ENCODE measurements at places on chromosomes 11 and 22.

DNA sequence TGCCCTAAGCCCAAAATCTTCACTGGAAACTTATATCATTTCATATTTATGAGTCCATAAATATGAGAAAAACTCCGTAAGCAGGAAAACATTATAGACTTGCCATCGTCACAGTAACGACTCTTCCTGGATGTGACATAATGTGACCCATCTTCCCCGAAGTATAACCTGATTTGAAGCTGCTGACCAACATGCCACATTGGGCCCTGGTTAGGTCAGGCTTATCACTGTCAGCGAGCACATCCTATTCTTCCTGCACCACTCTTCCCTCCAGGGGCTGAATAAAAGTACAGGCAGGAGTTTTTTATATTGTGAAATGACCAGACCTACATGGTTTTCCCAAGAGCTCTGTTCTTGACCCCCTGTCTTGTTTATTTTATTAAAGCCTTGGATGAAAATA is 12.1 kb upstream of the BLID start:
- DNase-seq, result no peak
- no peak overlapping the region for H3K27ac ChIP-seq
- peaks cover 3% of the 10 kb centered on the region for H3K27me3 ChIP-seq
- no peaks in the 10 kb centered on the region for H3K4me1 ChIP-seq
- no peak overlapping the region for H3K4me3 ChIP-seq

DNA sequence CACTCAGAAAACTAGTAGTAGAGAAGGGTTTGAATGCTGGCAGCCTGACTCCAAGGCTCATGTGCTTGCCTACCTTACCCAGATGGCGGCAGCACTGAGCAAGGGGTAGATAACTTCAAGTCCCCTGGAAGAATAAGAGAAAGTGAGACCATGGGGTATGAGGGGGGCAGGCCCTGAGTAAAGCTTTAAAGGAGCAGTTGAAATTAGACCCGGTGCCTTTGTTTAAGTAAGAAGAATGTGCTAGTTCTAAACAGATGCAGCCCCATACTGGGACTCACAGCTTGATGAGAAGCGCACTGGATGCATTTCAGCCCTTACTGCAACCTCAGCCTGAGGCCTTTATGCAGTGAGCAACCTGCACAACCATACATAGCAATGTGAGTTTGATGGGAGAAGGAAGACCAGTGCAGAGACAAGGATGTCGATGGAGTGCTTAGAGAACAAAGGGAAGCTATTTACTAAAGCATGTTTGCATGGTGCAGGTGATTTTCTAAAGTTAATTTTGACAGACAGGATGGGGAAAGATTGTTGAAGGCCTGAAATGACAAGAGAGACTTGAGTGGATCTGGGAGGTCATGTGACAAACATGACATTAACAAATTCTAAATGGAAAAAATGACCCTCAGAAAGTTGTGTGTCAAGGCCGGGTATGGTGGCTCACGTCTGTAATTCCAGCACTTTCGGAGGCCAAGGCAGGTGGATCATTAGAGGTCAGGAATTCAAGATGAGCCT is 27.1 kb upstream of the TMA7B start:
- peak overlapping the region; percentile 7 for H3K27ac ChIP-seq
- H3K27me3 ChIP-seq, result peaks cover 3% of the 10 kb centered on the region
- H3K4me3 ChIP-seq, result no peak overlapping the region
- no peaks in the 10 kb centered on the region for H3K36me3 ChIP-seq
- peaks cover 54% of the 10 kb centered on the region for H3K4me1 ChIP-seq

DNA sequence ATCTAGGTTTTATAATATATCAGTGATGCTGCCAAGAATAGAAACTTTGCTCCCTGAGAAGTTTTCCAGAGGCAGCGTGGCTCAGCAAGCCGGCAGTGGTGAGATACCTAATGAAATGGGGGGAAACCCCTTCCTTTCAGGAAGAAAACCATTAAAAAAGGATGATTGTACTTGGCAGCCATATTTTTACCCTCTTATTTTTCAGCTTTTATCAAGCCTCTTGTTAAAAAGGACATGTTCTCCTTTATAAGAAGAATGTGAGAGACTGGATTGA is 9.0 kb upstream of the ME3 start:
- H3K27ac ChIP-seq, result peak overlapping the region; percentile 22
- no peak overlapping the region for H3K4me3 ChIP-seq
- H3K4me1 ChIP-seq, result peaks cover 27% of the 10 kb centered on the region
- no peaks in the 10 kb centered on the region for H3K36me3 ChIP-seq
- peaks cover 5% of the 10 kb centered on the region for H3K27me3 ChIP-seq

DNA sequence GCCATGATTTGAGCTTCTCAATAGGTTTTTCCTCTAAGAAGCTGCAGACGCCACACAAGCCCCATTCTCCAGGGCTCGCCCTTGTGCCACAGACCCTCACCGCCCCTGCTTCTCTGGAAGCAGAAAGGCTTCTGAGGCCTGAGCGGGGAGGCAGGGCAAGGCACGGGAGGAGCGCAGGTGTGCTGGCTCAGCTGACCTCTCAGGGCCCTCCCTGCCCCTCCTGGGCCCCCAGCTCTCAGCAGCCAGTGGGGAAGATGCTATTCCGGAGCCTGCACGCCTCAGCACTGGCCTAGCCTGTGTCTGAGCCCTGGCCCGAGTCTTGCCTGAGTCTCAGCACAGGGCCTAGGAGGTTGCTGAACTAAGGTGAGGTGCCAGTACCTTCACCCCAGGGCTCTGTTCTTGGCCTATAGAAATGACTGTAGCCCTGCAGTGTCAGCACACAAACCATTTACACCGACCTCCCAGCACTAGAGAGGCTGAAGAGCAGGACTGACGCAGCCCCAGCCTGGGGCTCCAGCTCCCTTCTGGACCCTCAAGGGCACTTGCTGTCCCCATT is 47.1 kb upstream of the LMO1 start:
- H3K4me3 ChIP-seq, result no peak overlapping the region
- peak overlapping the region; percentile 37 for H3K27ac ChIP-seq
- peaks cover 16% of the 10 kb centered on the region for H3K4me1 ChIP-seq
- no peaks in the 10 kb centered on the region for H3K36me3 ChIP-seq
- no peak for DNase-seq
- H3K27me3 ChIP-seq, result peaks cover 18% of the 10 kb centered on the region

DNA sequence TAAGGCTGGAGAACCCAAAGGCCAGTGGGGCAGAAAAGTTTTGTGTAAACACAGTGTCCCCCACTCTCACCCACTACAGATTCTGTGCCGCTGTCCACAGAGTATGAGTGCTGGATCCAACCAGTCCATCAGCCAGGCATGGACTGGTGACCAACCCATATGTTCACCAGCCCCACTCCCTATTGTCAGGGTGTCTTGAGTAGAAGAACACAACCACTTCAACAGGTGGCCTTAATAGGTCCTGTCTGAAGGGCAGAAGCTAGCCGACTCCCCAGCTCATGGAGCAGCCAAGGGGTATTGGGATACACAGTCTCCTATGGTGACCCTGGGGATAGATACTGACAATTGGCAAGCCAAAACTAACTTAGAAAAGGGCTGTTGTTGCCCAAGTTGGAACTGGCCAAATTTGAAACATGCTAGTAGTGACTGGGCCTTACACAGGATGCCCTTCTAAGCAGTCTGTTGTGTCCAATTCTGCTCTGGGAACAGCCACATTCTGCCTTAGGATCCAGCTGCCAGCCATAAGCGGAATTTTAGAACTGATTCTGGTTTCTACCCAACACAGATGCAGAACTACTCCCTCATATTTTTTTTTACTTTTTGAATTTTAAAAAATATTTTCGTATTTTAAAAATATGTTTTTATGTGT is 19.8 kb upstream of the PGM2L1 start:
- no peak overlapping the region for H3K27ac ChIP-seq
- DNase-seq, result peak; percentile 5

GRCh38 chr11:95426823-95427462 is 195.9 kb upstream of the SESN3 start:
- no peaks in the 10 kb centered on the region for H3K36me3 ChIP-seq
- H3K4me3 ChIP-seq, result no peak overlapping the region
- no peaks in the 10 kb centered on the region for H3K4me1 ChIP-seq
- no peaks in the 10 kb centered on the region for H3K27me3 ChIP-seq

DNA sequence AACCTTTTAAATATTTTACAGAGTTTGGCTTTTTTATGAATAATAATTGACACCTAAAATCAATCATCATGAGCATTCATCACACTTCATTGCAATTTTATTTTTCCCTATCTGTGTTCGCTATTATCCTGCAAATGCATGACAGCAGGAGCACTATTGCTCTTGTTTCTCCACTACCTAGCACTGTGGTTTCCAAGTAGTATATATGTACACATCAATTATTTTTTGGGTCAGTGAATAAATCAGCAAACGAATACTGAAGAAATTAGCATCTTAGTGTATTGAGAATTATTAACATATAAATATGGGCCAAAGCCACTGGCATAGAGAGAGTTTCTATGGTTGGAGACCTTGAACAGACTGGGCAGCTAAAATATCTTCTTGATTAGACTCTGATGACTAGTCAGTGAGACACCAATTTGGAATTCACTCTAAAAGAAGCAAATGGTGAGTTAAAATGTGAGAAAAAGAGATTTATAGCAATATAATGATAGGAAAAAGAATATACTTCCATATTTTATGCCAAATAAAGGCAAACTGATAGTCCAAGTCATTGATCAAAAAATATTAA is 731.1 kb upstream of the LUZP2 start:
- H3K27ac ChIP-seq, result no peak overlapping the region
- H3K4me1 ChIP-seq, result no peaks in the 10 kb centered on the region
- no peak for DNase-seq
- no peak overlapping the region for H3K4me3 ChIP-seq

- H3K4me3 ChIP-seq, result peak overlapping the region; percentile 95
- peaks cover 49% of the 10 kb centered on the region for H3K36me3 ChIP-seq
- peak overlapping the region; percentile 97 for H3K27ac ChIP-seq
- DNase-seq, result peak; percentile 96
- H3K27me3 ChIP-seq, result peaks cover 8% of the 10 kb centered on the region
- H3K4me1 ChIP-seq, result peaks cover 67% of the 10 kb centered on the region
These were observed 389 bp upstream of the HSPA8 start for GRCh38 chr11:123062158-123062891.

- H3K27me3 ChIP-seq, result no peaks in the 10 kb centered on the region
- no peaks in the 10 kb centered on the region for H3K36me3 ChIP-seq
- no peak overlapping the region for H3K27ac ChIP-seq
- H3K4me1 ChIP-seq, result no peaks in the 10 kb centered on the region
These were observed 803.2 kb upstream of the CCDC90B start for GRCh38 chr11:84089072-84090057.

GRCh38 chr11:94873916-94874540 is 99.3 kb downstream of the CWC15 start:
- H3K4me3 ChIP-seq, result no peak overlapping the region
- H3K27ac ChIP-seq, result no peak overlapping the region
- no peak for DNase-seq
- H3K36me3 ChIP-seq, result peaks cover 64% of the 10 kb centered on the region
- H3K4me1 ChIP-seq, result peaks cover 29% of the 10 kb centered on the region
- H3K27me3 ChIP-seq, result no peaks in the 10 kb centered on the region

- no peaks in the 10 kb centered on the region for H3K36me3 ChIP-seq
- H3K4me1 ChIP-seq, result peaks cover 36% of the 10 kb centered on the region
- no peaks in the 10 kb centered on the region for H3K27me3 ChIP-seq
- no peak overlapping the region for H3K27ac ChIP-seq
- no peak overlapping the region for H3K4me3 ChIP-seq
These were observed 51.2 kb downstream of the PTPRJ start for GRCh38 chr11:48031602-48032001.

GRCh38 chr11:76903325-76903724 is 42.6 kb downstream of the ACER3 start:
- no peaks in the 10 kb centered on the region for H3K4me1 ChIP-seq
- H3K27ac ChIP-seq, result no peak overlapping the region

DNA sequence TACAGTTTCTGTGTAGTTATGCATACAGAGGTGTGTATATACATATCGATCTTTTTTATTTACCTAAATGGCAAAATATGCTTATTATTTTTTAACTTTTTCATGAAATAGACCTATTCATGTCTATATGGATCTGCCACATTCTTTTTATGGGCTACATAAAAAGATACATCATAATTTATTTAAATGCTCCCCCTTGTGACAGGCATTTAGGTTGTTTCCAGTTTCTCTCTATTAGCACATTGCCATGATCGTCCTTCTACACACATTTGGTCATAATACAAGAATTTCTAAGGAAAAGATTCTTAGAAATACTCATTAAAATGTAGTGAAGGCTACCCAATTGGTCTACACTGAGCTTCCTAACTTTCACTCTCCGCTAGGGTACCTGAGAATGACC is 1067.4 kb downstream of the OPCML start:
- no peaks in the 10 kb centered on the region for H3K4me1 ChIP-seq
- H3K4me3 ChIP-seq, result no peak overlapping the region
- DNase-seq, result no peak
- peaks cover 3% of the 10 kb centered on the region for H3K27me3 ChIP-seq
- H3K36me3 ChIP-seq, result no peaks in the 10 kb centered on the region

- no peaks in the 10 kb centered on the region for H3K27me3 ChIP-seq
- DNase-seq, result no peak
- H3K36me3 ChIP-seq, result peaks cover 64% of the 10 kb centered on the region
- H3K4me1 ChIP-seq, result peaks cover 10% of the 10 kb centered on the region
- H3K4me3 ChIP-seq, result no peak overlapping the region
These were observed 51.2 kb downstream of the MRTFA start for GRCh38 chr22:40585310-40585751.

GRCh38 chr11:133078591-133079404 is 453.5 kb downstream of the OPCML start:
- no peak overlapping the region for H3K4me3 ChIP-seq
- no peaks in the 10 kb centered on the region for H3K36me3 ChIP-seq
- H3K4me1 ChIP-seq, result no peaks in the 10 kb centered on the region

DNA sequence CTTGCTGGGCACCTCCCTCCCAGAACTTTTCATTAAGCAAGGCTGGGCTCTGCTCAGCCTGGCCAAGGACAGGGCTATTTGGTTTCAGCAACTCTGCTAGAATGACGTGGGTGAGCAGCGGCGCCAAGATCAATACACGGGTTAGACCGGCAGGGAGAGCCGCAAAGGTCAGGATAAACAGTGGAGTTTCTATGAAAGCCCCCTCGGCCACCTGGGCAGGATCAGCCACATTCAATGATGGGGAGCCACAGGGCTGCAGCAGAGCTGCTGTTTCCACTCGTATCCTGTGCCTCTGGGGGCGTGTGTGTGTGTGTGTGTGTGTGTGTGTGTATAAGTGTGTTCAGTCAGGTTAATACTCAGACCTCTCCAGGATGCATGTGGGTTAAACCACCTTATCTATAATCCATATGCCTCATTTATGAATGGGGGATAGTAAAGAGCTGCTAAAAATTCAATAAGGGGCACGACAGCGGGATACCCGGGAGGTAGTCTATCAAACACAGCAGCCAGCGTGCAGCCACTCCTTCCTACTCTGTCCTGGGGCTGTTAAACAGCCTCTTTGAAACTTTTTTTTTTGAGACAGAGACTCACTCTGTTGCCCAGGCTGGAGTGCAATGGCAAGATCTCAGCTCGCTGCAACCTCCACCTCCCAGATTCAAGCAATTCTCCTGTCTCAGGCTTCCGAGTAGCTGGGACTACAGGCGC is 34.8 kb downstream of the MYH9 start:
- H3K4me1 ChIP-seq, result peaks cover 73% of the 10 kb centered on the region
- H3K27me3 ChIP-seq, result no peaks in the 10 kb centered on the region
- DNase-seq, result no peak
- peak overlapping the region; percentile 23 for H3K27ac ChIP-seq

- DNase-seq, result no peak
- H3K4me1 ChIP-seq, result peaks cover 46% of the 10 kb centered on the region
- peaks cover 32% of the 10 kb centered on the region for H3K36me3 ChIP-seq
- H3K4me3 ChIP-seq, result no peak overlapping the region
- peak overlapping the region; percentile 54 for H3K27ac ChIP-seq
These were observed 62.2 kb downstream of the ARFGAP3 start for GRCh38 chr22:42794551-42795510.

- peaks cover 17% of the 10 kb centered on the region for H3K4me1 ChIP-seq
- H3K27ac ChIP-seq, result no peak overlapping the region
- H3K4me3 ChIP-seq, result no peak overlapping the region
- H3K27me3 ChIP-seq, result peaks cover 7% of the 10 kb centered on the region
- H3K36me3 ChIP-seq, result no peaks in the 10 kb centered on the region
- DNase-seq, result no peak
These were observed 51.6 kb downstream of the SHANK2 start for GRCh38 chr11:71200761-71201160.

Measured in nephron progenitor cell (in vitro differentiated cells).